Left renal pelvis (tissue), 4 donors: ENCODE measurements at places on chromosomes 4 and X. TPM values are rescaled to one million over a fixed set of nuclear protein-coding genes. Genes with fewer than 3 reads are reported as not detected.

Gene ABCD1
- polyA plus RNA-seq: 7.9 TPM

Gene SPOCK3
- polyA plus RNA-seq: 95.6 TPM

Gene ADAM29
- 0.10 TPM for polyA plus RNA-seq

Gene CPLX1
- 3.2 TPM for polyA plus RNA-seq

Gene CYP2U1
- 4.4 TPM for polyA plus RNA-seq

Gene HPGDS
- polyA plus RNA-seq: 3.1 TPM

Gene GPR50
- not detected for polyA plus RNA-seq

Gene MYOZ2
- polyA plus RNA-seq: 0.16 TPM

Gene FBXL5
- 136 TPM for polyA plus RNA-seq

Gene PABPC5
- polyA plus RNA-seq: 4.8 TPM

Gene CENPVL1
- 0.34 TPM for polyA plus RNA-seq

Gene GLRA2
- 0.20 TPM for polyA plus RNA-seq

- DNase-seq: no peak
These were observed 2.6 kb upstream of the FGF16 start for GRCh38 chrX:77444545-77444944.

- no peak for DNase-seq
These were observed 333 bp downstream of the BOD1L1 start for GRCh38 chr4:13627178-13627605.

DNA sequence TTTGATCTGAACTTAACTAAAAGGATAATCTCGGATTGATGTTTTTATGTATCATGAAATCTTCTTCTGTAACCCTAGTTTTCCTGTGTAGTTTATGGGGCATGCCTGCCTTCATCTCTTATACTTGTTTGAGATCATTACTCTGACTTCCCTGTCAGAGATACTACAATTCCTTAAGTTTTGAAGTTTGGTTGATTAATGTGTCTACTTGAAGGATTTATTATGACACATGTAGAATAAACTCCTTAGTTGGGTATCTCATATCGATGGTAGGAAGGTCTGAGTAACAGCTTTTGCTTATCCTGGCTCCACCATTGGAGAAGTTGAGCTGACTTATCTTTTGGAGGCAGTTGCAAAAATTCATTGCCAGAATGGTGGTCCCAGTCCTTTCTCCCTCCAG, 46.7 kb downstream of the WWC2 start:
- no peak for DNase-seq

DNA sequence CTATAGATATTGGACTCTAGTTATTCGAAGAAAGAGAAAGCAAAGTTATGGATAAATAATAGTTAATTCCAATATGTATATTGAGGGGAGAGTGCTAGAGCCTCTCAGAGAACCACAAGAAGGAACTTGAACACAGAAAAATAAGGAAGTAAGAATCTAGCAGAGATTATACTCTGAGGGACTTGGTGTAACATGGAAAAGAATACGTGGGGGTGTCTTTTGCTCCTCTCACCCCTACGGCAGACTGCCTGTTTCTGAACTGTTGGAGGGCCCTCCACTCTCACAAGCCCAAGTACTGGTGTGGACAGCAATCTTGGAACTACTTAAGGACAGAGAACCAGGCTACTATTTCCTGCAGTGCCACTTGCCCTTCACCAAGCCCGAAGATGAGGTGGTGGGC, 1174.4 kb upstream of the PCDH10 start:
- DNase-seq: no peak

- no peak for DNase-seq
These were observed 278.4 kb downstream of the IL15 start for GRCh38 chr4:141914746-141915145.

DNA sequence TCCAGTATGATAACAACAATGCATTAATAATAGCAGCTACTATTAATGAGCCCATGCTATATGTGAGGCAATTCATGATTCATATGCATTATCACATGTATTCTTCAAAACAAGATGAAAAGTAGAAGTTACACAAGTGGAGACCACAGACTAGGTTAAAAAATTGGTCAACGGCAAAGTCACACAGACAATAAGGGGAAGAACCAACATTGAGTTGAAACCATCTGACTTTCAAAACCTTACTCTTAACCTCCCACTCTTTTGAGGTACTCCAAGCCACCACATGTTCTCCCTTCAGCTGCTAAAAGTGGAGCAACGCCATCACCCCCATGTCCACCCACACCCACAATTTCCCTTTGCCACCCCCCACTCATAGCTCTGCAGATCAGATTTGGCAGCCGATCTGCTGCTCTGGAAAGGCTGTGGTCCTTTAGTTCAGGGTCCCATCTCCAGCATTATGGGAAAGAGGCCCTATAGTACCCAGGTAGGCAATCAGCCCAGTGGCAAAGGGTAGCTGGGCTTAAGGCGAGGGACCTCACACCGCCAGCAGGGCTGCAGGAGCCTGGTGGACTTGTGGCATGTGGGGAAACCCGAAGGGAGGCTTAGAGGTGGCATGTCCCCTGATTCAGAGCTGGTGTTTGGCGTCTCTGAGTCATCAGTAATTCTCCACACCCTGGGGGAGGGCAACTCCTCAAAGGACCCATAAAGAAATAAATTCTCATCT, 33.5 kb upstream of the CYBB start:
- DNase-seq: no peak

- no peak for DNase-seq
These were observed 575.6 kb upstream of the PITX2 start for GRCh38 chr4:111198446-111198845.

DNA sequence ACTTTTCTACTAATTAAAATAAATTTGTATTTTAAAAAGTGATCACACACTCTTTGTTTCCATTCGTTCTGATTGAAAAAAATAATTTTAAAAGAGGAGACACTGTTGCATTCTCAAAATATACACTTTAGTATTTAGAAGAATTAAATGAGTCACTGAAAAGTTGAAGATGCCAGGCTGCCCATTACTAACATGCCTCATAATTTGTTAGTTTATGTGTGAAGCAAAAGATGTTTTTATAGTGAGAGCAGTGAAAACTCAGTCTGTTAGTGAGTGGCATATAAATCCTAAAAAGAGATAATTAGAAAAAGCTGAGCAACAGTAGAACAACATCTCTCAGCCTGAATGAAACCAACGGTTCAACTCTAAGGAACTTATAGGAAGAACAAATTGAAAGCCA, 143.4 kb downstream of the CDS1 start:
- no peak for DNase-seq

DNA sequence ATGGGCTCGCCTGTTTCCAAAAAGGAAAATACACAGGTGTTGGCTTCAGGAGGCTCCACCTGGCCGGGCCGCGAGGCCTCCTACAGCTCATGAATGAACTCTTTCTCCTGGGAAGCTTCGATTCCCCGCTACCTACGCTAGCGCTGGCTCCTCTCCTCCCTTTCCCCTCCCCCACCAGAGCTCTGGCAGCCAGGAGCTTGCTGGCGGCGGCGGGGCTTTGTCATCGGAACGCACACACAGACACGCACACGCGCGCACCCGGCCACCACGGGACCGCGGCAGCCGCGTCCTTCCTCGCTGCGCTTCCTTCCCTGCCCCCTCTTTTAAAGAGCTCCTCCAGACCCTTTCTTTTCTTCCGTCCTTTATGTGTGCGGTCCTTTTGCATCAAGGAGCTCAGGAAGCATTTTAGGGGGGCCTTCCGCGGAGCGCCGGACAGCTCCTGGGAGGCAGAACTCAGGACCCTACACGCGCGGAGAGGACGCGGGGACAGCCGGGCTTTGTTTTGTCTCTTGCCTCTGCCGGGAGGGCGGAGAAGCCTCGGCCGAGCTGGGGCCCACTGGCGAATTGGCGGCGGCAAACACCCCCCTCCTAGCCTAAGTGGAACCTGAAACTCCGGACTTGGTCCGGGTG, 70.2 kb upstream of the BCOR start:
- no peak for DNase-seq

- no peak for DNase-seq
These were observed 4.3 kb upstream of the SHROOM3 start for GRCh38 chr4:76430519-76431388.

GRCh38 chr4:13917015-13917414, 289.5 kb upstream of the BOD1L1 start:
- no peak for DNase-seq

DNA sequence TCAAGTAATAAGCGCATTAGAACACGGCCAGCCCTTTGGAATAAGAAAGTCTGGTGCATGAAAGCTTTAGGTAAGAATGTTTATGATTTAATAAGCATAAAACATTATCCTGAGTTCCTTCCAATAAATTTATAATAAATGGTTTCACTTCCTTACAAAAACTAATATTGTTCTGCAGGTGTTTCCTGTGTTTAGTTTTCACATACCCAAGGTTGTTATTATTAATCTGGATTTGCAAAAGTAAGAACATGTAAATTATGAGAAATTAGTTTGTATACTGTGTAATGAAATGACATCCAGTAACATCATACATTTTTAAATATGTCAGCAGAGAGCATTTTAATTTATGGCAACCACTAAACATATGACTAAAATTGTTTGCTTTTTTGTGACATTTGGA, 72.1 kb downstream of the BANK1 start:
- DNase-seq: no peak

GRCh38 chr4:28913466-28913865, 1806.7 kb upstream of the PCDH7 start:
- no peak for DNase-seq

DNA sequence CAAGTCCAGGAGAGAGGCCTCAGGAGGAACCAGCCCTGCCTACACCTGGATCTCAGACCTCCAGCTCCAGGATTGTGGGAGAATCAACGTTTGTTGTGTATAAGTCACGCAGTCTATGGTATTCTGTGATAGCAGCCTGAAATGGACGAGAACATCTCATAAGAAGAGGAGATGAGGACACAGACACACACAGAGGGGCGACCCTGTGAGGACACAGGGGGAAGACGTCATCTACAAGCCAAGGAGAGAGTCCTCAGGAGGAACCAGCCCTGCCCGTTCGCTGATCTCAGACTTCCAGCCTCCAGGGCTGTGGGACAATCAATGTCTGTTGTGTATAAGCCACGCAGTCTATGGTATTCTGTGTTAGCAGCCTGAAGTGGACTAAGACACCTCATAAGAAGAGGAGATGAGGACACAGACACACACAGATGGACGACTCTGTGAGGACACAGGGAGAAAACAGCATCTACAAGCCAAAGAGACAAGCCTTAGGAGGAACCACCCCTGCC, 20.3 kb downstream of the P2RY8 start:
- DNase-seq: no peak

DNA sequence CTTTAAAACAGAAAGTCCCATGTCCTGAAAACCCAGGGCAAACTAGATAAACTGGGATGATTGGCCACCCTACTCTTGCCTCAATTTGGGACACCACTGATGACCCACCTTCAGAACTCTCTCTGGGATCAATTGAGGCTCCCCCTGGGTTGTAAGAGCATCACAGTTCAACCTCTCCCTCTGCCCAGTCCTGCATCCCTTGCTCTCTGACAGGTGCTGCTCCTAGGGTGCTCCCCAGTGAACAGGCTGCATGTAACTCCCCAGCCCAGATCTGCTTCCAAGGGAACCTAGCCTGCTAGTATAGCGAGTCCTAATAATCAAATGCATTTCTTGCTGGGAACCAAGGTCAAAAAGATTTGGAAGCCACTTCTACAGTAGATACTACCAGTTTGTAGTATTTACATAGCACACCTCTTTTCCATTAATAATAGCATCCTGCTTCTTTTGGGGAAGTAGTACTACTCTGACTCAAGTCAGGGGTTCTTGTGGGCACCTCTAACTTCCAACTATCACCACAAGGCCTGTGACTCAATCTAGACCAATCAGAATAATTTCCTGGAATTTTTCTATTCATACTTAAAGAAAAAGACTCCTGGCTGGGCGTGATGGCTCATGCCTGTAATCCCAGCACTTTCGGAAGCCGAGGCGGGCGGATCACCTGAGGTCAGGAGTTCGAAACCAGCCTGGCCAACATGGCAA, 42.1 kb upstream of the SPINK2 start:
- DNase-seq: no peak

DNA sequence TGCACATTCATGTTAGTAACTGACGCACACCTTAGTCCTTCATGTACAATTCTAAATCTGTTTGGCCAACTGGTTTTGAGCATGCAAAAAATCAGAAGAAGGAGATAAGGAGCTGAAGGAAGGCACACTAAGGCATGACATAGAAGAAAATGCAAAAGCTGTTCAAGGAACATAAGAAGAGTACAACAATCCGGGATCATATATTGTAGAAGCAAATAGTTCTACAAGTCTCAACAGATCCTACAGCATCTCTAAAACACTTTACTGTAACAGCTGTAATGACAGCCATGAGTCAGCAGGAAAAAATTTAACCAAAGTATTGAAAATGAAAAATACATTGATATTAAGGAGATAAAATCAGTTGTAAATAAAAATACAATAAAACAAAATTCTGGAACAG, 57.7 kb downstream of the KLHL13 start:
- DNase-seq: no peak

DNA sequence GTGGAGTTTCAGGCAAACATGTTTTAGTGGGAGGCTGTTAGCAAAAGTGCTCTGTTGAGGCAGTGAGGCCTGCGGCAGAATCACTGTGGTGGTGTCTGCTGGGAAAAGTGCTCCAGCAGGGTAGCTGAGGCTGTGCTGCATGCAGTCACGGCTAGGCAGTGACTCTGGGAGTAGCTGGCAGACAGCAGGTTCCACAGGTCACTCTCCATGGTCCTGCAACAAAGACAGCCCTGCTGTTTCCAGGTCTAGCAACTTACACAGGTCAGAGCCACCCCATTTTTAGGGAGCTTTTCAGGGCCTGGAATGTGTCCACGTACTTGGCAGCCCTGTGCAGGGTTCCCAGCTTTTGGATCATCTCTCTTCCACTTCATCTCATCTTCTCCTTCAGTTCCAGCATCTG, 184.3 kb downstream of the NAA11 start:
- peak; percentile 6 for DNase-seq

DNA sequence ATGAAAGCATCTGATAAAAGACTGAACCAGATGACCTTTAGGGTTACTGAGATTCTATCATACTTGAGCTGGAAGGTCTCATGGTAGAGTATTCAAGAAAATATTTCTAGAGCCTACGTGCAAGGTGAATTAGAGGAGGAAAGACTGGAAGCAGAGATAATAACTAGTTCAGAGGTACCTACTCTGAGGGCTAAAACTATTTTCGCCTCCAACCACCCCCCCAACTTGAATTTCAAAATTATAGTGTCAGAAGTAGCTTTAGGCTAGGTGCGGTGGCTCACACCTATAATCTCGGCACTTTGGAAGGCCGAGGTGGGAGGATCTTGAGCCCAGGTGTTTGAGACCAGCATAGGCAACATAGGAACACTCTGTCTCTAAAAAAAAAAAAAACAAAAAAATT, 30.9 kb downstream of the NLGN3 start:
- DNase-seq: no peak

DNA sequence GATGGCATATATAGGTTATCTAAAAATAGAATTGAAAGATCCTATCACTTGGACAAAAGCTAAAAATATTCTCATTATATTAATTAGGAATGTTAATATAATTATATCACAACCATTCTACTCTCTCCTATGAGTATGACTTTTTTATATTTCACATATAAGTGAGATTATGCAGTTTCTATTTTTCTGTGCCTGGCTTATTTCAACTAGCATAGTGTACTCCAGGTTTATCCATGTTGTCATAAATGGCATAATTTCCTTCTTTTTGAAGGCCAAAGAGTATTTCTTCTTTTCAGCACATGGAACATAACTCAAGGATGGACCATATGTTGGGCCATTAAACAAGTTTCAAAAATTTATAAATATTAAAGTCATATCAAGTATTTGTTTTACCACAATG, 421.2 kb upstream of the CTSO start:
- DNase-seq: no peak

GRCh38 chr4:183141997-183142396, 42.9 kb downstream of the WWC2 start:
- DNase-seq: no peak
